GDM1 (cell line): ENCODE measurements at places on chromosomes 6 and 20.

- no peak for DNase-seq
Observed at GRCh38 chr6:113120224-113120581, 736.9 kb upstream of the MARCKS start.

GRCh38 chr6:44237021-44237812, 9.7 kb upstream of the HSP90AB1 start:
- peak; percentile 62 for DNase-seq

- no peak for DNase-seq
Observed at GRCh38 chr6:1901556-1901955, 291.8 kb downstream of the FOXC1 start.

DNA sequence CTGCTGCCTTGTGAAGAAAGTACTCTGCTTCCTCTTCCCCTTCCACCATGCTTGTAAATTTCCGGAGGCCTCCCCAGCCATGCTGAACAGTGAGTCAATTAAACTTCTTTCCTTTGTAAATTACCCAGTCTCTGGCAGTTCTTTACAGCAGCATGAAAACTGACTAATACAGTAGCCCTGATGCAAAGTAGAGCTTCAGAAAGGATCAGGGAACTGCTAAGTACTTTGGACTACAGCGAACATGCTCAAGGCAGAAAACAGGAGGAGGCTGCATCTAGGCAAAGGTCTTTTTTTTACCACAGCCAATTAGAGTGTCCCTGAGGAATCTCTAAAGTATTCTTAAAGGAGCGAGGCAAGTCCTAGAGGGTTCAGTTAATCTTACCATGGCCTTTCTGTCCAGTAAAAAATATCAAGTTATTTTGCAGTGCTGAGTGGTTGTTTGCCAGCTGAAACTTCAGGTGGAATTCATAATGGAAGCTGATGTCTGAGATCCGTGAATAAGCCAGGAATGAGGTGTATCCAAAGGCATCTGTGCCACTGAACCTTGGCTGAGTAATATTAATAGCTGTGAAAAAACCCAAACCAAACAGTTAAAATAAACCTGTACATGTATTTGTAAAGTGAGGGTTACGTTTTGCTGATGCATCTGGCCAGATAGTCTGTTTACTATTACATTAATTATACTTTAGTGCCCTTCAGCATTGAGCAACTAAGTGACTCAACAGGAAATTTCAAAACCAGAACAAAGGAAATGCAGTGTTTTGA, 170.4 kb downstream of the PHF3 start:
- DNase-seq = no peak
